T-helper 22 cell (primary cell): ENCODE measurements at places on chromosomes 12 and 14.

- no peak for DNase-seq
Measured at GRCh38 chr12:20206410-20206809, 161.9 kb upstream of the PDE3A start.

GRCh38 chr14:85016496-85016895, 513.4 kb upstream of the FLRT2 start:
- DNase-seq = no peak

- DNase-seq = no peak
Measured at GRCh38 chr12:51692016-51692415, 101.0 kb downstream of the SCN8A start.

DNA sequence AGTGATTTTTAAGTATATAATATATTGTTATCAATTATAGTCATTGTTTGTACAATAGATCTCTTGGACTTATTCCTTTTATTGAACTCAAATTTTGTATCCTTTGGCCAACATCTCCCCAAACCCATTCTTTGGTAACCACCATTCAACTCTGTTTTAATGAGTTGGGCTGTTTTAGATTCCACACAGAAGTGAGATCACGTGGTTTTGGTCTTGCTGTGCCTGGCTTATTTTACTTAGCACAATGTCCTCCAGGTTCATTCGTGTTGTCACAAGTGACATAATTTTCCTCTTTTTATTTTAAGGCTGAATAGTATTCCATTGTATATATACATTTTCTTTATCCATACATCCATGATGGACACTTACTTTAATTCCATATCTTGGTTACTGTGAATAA, 40.2 kb upstream of the LTA4H start:
- no peak for DNase-seq

GRCh38 chr12:19234981-19235871, 105.7 kb downstream of the PLEKHA5 start:
- DNase-seq = no peak

DNA sequence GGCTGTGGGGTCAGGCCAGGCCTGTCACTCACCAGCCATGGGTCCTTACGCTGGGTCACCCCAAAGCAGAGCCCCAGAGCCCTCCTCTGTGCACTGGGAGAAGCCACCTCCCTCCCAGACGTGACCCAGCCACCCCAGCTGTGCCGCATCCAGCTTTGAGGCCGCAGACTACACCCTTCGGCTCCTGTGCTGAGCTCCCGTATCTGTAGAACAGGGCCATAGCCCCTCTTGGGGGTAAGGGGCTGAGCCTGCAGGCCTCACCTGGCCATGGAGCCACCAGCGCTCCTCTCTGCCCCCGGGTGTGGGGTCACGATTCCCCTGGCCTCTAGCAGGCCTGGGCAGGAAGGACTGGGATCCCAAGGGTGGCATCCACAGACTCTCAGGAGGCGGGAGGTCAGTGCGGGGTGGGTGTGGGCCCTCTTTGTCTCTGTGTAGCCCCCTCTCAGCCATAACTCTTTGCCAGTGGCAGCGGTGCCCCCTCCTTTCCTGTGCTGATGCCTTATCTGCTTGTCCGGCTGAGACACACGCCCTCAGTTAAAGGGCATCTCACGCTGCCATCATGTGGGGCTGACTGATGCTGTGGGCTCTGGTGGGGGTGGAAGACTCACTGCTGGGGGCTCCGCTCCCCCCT, 16.3 kb downstream of the ASPG start:
- no peak for DNase-seq
